Tibial nerve (tissue), 4 donors: ENCODE measurements at places on chromosomes 1 and 21. TPM values are rescaled to one million over a fixed set of nuclear protein-coding genes. Genes with fewer than 3 reads are reported as not detected.

- DNase-seq = no peak
Measured at GRCh38 chr1:19387045-19387467, 74.9 kb downstream of the SLC66A1 start.

DNA sequence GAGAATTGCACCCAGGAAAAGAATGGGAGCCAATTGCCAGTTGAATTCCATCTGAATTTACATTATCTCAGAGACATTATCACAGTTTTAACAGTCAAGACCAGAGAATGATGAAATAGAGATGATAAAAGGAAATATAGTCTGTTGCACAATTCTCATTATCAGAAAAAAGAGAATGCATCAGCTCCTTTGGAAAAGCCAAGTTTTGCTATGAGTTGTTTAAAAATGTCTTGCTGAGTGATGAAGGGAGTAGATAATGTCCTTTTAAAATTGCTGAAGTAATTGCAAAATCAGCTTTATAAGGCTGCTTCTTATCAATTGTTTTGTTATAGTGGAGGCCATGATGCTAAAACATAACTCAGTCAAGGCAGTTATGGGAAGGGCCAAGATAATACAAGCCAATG is 37.9 kb upstream of the EEIG2 start:
- no peak for DNase-seq

The DEDD gene
- 29.7 TPM for total RNA-seq

DNA sequence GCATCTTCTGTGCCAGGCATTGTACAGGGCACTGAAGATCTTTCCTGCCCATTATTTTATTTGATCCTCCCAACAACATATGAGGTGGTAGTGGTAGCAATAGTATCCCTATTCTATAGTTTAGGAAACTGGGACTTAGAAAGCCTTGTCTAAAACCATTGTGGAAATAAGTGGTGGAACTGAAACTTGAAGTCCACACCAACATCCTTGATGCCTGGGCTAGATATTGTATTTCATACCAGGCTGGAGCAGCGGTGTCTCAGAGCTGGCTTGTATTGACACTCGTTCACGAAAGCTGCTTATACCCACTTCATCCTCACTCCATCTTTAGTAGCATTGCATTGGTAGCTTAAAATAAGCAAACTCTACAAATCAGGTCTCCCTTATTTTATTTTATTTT is 9.7 kb upstream of the CTSS start:
- DNase-seq = no peak

The ERICH3 gene
- 0.20 TPM for total RNA-seq
